Progenitor cell of endocrine pancreas (in vitro differentiated cells): ENCODE measurements at places on chromosomes 3 and 15. TPM values are rescaled to one million over a fixed set of nuclear protein-coding genes. Genes with fewer than 3 reads are reported as not detected.

Gene SLC25A36
- total RNA-seq, result 130 and 136 TPM in 2 replicates

Gene HRG
- not detected in 2 replicates for total RNA-seq

DNA sequence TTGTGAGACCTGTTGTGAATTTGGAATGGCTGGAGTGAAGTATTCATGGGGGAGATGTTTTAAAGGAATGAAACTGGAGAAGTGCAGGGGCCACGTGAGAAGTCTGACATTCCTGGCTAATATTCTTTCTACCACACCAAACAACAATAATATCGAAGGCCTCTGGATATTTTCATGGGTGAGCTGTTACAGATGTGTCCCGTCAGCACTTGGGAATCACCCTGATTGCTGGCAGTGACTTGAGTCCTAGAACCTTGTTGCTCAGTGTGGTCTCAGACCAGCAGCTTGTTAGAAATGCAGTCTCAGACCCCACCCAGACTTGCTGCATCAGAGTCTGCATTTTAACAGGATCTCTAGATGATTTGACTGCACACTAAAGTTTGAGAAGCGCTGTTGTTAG is 113.8 kb downstream of the ITPR1 start:
- DNase-seq, result no peak

DNA sequence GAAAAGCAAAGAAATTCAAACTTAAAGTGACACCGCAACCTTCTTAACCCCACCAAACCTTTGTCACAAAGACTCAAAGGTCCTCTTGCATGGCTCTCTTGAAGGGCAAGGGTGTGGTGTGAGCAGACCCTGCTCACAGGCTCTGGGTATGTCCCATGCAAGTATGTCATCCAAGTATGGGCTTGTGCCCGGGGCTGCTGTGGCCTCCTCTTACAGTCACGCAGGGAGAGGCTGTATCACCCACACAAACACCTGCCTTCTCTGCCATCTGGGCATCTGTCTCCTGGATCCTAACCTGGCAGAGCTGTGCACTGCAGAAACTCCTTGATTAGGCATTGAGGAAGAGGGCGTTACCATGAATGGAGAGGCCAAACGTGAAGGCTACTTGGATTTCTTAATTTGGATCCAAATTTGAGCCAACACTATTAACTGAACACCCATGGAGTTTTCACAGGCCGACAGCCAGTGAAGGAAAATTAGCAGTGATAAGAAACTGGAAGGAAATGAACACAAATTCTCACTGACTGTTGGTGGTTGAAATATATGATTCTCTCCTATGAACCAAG is 146.6 kb downstream of the DUT start:
- DNase-seq, result no peak

Gene CDHR4
- not detected in 2 replicates for total RNA-seq

DNA sequence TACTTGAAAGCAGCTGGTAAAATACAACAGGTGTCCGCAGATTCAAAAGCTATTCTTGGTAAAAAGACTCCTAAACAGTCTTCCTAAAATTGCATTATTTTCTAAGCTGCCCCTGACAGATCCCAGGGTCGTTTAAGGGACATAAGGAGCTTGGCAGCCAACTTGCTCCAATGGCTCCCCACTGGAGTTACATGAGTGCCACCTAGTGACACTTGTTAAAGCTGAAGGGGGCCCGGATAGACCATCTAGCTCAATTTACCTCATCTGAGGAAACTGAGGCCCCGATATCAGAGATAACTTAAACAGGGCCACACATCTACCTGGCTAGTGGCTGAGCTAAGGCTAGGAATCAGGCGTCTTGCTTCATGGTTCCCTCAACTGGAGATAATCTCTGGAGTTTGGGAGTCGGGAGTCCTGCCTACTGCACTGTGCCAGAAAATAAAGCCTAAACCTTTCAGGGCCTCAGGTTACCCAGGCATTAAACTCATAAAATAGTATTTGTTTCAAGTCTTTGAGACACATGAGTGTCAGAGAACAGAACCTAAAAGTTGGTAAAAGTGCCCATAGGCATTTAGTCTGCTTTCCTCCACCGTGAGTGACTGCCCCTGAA is 6.5 kb upstream of the TBC1D23 start:
- peak; percentile 22 for DNase-seq

DNA sequence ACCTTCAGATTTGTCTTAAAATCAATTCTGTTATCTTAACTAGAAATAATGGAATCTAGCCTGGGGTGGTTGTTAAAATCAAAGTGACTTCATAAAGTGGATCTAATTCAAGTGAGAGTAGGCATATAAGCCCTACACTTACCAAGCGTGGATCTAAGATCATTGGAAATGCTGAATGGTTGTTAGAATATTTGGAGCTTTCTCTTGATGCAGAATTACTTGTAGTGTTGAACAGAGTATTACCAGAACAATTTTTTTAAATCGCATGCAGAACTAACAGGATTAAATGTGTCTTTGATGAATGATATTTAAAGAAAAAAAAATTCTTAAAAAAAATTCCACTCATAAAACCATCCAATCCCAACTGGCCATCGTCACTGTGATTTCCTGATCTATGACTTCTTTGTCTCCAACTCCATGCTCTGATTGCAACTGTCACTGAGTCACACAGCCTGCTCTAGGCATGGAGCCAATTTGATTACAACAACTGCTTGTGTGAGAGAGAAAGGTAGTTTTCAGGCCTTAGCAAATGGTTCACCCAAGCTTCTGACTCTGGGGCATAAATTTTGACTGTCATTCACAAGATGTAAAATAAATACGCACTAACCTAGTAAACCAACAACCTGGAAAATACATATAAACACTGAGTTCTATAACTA is 25.9 kb upstream of the SPRED1 start:
- no peak for DNase-seq

Gene LRRIQ4
- total RNA-seq, result 0.31 and 0.42 TPM in 2 replicates

Gene SLC22A13
- 0.62 and 0.67 TPM in 2 replicates for total RNA-seq

- DNase-seq, result no peak
These were observed 13.1 kb upstream of the SLC27A2 start for GRCh38 chr15:50168783-50169411.

DNA sequence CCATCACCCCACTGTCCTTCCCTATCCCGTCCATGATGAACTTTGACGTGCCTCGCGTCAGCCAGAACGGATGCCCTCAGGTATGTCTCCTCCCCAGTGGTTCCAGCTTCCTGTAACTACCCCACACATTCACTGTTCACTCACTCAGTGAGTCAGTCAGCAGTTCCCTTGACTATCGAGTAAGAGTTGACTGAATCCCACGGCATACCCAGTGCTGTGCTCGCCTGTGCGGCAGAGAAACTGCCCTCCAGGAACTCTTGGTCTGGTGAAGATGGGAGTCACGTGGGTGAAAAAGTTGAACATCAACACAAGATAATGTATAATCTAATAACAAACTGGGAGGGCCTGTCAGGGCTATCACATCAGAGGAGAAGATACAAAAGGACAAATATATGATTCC is 36.7 kb downstream of the CCDC33 start:
- DNase-seq, result no peak

GRCh38 chr15:76384409-76384808 is 47.8 kb downstream of the ISL2 start:
- no peak for DNase-seq

DNA sequence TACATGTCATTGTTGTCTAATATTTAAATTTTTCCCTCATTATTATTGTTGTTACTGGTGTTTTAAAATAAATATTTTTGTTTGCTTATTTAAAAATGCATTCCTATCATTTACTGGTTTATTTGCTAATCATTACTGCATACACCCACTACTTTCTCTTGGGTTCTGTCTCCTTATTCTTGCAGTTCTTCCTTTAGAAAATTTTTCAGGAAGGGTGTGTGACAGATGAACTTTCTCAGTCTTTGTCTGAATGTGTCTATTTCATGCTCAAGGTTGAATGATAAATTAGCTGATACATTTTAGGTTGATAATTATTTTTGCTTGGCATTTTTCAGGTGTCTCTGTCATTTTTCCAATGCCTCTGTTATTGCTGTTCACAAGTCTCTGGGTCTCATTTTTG is 7.4 kb downstream of the AQP9 start:
- DNase-seq, result no peak

- peak; percentile 75 for DNase-seq
These were observed 3.6 kb downstream of the GALNT15 start for GRCh38 chr3:16177962-16178627.
